LHCN-M2 (cell line): ENCODE measurements at places on chromosomes 5 and 9.

DNA sequence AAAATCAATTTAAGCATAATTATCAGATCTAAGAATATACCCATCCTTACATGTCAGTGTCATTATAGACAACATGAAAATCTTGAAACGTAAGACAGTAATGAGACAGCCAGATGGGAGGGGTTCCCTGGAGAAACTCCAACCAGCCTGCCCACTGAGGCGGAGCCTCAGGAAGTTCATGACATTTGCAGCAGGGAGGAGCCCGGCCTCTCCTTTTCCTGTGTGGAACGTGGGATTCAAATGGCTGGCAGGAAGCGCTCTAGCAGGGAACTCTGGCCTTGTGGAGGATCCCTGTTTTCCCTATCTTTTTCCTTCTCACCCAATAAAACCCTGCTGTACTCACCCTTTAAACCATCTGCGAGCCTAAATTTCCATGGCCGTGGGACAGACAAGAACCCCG lies 176.6 kb upstream of the KCNN2 start:
- no peak for DNase-seq

- no peak for DNase-seq
Observed at GRCh38 chr9:132762896-132763295, 92.6 kb downstream of the GTF3C4 start.

DNA sequence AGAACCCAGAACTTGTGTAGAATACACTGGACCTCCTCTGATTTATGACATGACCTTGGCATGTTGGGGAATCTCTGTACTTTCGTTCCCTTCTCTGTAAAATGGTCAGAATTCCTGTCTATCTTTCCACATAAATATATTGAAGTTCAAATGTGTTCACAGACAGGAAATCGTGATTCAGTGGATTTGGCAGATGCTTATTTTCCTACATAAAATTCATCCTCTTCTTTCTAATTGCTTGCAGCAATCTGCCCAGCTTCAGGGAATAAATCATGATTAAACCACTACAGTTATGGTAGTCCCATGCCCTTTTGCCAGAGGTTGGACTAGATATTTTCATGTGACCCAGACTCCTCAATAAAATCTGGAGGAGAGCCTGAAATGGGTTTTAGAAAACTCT lies 52.1 kb upstream of the ARL15 start:
- no peak for DNase-seq

DNA sequence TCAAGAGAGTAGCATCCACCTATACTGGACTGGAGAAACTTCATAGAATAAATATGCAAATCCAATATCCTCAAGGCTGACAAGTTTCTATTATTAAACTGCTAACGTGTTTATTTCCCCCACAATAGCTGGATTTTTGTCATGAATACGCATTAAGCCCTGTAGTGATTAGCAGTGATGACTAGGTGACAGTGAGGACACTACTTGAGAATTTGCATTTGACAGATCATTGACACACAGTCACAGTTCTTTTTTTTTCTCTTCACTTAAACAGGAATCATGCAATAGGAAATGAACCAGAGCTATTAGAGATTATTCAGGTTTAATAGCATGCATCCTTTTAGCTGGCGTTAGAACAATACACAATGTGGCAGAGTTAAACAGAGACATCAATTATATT lies 35.3 kb downstream of the MPDZ start:
- DNase-seq, result no peak

- DNase-seq, result no peak
Observed at GRCh38 chr5:43215073-43215631, 23.1 kb downstream of the NIM1K start.

DNA sequence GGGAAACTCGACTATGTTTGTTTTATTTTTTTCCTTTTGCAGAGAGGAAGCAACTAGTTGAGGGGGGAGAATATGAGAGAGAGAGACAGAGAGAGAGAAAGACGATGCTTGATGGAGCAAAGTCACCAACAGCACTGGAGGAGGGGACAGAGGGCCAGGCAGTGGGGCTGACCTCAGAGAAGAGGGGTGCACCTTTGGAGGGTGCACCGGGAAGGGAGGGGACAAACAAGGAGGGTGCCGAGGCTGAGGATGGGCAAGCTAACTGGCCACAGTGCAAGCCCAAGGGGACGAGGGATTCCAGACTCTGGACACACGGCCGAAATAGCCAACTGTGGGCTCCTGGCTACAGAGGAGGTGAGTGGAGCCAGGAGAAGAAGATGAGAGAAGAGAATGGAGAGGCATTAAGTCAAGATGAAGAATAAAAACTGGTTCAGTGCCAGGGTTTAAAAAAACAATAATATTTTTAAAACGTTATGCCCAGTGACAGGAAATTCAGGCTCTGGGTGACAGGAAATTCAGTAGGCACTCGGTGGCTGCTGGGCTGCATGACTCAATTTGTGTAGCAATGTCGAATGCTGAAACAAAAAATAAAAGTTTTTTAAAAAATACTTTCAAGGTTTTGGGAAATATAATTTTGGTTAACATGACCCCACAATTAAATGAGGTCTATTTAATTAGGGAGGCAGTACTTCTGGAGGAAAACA lies 13.3 kb upstream of the GLRX start:
- no peak for DNase-seq

GRCh38 chr5:177491429-177491945 lies 5.9 kb downstream of the PDLIM7 start:
- DNase-seq, result no peak

GRCh38 chr5:142722896-142723295 lies 37.0 kb upstream of the FGF1 start:
- no peak for DNase-seq

DNA sequence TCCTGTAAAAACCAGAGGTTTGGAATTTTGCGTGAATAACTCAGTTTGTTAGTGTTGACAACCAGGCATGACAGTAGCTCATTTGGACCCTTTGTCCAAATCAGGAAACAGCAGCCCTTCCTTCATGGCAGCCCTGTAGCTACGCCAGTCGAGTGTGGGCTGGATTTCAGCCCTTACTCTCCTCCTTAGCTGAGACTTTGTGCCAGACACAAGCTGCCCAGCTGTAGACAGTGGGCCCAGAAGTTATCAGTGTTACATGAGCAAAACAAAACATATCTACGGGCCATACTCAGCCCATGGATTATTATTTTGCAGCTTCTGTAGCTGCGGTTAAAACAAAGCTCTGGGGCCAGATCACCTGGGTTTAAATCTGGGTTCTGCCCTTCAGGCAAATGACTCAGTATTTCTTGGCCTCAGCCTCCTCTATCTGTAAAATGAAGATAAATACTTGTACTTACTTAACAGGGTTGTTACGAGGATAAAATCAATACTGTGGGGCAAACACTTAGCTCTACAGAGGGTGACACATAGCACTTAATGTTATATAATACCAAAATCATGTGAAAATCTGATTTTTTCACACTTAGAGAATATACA lies 76.9 kb downstream of the GHR start:
- DNase-seq, result no peak

GRCh38 chr9:126501383-126502331 lies 112.1 kb upstream of the LMX1B start:
- DNase-seq, result no peak

DNA sequence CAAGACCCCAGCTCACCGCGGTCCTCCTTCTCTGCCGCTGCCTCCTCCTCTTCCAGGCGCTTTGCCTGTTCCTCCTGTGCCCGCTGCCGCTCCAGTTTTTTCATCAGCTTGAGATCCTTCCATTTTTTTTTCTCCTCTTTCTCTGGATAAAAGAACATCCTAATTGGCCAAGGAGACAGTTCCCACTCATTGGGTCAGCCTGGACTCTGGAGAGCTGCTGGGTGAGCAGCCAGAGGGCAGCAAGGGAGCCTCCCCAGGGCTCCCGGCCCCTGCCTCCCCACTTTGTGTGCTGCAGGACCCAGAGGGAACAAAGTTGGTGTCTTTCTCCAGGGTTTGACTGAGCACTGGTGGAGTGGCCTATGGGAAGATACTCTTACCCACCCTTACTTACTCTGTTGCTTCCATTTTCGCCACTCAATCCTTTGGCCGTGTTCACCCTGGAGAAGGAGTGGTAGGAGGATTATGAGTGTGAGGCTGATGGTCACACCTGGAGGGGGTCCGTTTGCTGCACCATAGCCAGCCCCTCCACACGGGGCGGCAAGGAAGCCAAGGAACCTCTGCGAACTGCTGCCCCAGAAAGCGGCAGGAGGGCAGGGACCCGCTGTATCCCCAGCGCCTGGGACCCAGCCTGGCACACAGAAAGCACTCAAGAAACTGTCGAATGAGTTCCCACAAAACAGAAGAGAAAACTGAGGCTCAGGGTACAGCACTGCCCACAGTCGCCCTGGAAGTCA lies 708 bp downstream of the SPOUT1 start:
- no peak for DNase-seq

DNA sequence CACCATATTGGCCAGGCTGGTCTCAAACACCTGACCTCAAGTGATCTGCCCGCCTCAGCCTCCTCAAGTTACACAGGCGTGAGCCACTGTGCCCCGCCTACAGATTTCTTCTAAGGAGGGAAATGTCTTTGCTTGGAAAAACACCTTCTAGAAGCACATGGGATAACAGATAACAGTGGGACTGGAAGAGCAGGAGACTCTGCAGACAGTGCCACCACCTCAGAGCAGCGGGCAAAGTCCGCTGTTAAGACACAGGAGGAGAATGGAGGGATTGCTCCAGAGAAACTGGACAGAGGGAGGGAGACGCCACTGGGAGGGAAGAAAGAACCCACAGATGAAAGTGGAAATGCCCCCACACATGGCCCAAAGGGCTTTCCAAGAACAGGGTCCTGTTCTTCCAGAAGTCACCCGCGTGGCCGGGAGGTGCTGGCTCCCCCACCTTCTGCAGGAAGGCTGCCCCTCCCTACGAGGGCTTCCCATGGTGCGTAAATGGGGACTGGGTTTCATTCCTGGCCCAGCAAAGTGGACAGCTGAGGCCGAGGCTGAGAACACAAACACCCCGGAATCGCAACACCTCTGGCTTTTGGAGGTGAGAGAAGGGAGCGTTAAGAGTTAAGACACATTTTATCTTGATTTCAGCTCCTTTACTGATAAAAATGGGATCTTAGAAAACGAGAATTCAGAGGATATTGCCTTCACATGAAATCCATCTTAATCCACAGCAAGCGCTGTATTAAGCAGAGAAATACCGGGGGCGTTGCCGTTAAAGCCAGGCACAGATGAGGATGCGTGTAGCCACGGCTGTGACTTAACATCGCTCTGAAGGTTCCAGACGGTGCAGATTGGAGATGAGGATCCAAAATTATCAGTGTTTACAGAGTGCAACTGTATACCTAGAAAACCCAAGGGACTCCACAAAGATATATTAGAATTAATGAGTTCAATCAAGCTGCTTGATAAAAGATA lies 11.2 kb downstream of the ADAMTS2 start:
- no peak for DNase-seq

DNA sequence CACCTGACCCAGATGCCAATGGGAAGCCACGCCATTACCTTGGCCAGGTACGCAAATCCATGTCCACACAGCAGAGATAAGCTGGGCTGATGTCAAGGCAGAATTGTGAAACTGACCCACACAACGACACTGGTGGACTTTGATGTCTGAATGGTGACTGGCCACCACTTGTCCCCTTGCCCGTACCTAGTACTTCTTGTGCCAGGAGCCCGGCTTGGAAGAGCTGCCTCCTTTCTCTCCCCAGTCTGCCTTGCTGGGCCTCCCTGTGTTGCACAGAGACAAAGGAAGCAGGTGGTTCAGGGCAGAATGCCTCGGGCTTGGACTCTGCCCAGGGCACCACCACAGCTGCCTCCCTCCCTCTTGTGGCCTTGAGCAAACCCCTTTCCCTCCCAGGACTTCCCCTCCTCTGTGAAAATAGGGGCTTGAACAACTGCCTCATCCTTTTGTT lies 23.3 kb downstream of the PTGES2 start:
- DNase-seq, result peak; percentile 94

- DNase-seq, result peak; percentile 33
Observed at GRCh38 chr5:59711310-59711709, 182.2 kb downstream of the PDE4D start.

DNA sequence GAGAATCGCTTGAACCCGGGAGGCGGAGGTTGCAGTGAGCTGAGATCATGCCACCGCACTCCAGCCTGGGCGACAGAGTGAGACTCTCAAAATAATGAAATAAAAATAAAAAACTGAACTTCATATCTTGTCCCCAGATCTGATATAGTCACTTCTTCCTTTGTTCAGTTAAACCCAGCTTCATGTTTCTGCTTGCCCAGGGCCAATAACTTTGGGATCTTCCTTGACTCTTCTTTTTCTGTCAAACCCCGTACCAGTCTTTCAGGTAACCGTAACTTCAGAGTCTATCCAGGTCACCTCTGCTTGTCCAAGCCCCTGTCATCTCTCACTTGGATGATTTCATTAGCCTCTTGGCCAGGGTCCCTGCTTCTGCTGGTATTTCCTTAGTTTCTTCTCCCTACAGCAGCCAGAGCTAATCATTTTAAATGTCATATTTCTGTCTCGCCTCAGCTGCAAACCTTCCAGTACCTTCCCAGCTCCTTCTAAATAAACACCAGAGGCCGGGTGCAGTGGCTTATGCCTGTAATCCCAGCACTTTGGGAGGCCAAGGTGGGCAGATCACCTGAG lies 19.7 kb upstream of the ABL1 start:
- DNase-seq, result no peak
